Activated T-cell treated with anti-CD3 and anti-CD28 coated beads, Interleukin-2, amount 50 U/mL, for 4 hours (primary cell): ENCODE measurements at places on chromosomes 16 and 17.

DNA sequence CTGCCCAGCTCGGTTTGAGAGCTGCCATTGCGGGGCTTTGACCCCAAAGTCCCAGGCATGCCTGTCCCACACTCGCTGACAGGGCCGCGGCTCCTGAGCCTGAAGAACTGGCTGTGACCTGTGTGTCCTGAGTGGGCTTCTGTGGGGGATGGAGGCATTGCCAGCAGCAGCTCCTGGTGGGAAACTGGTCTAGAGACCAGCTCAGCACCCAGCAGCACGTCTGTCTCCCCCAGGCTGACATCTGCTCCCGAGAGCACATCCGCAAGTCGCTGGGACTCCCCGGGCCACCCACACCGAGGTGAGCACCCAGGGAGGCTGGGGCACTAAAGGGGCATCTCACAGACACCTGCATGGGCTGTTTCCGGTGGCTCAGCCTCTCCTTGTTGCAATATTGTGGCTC lies 13.4 kb downstream of the ENDOV start:
- no peak for DNase-seq

GRCh38 chr17:60305141-60305540 lies 86.8 kb downstream of the USP32 start:
- no peak for DNase-seq

GRCh38 chr16:64269756-64270155 lies 852.1 kb downstream of the CDH11 start:
- DNase-seq, result no peak

- DNase-seq, result no peak
Measured at GRCh38 chr17:74603746-74604145, 11.7 kb upstream of the CD300LD start.

- DNase-seq, result no peak
Measured at GRCh38 chr17:42895185-42895555, 5.4 kb upstream of the G6PC1 start.
